Type B pancreatic cell (in vitro differentiated cells): ENCODE measurements at places on chromosomes 11 and 22. TPM values are rescaled to one million over a fixed set of nuclear protein-coding genes. Genes with fewer than 3 reads are reported as not detected.

Gene KCNC1
- total RNA-seq, result 1.8 and 2.8 TPM in 2 replicates

DNA sequence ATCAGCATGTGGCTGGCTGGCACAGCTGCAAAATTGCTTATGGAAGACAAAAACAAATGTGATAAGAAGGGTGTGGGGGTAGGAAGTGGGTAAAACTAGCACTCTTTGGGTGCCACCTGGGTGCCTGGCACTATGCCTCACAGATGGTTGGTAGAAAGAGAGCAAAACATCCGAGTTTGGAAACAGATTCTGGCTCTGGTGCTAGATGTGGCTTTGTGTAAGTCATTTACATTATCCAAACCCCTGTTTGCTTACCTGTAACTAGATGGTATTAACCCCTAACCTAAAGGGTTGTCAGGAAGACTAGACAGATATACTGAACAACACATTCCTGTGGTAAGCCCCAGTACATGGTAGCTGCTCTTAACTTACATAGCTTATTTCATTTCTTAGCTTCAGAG, 905.6 kb downstream of the DLG2 start:
- peak overlapping the region; percentile 85 for H3K4me3 ChIP-seq
- H3K4me1 ChIP-seq, result peaks cover 5% of the 10 kb centered on the region
- no peak for DNase-seq
- H3K27ac ChIP-seq, result no peak overlapping the region
- H3K27me3 ChIP-seq, result peaks cover 55% of the 10 kb centered on the region

DNA sequence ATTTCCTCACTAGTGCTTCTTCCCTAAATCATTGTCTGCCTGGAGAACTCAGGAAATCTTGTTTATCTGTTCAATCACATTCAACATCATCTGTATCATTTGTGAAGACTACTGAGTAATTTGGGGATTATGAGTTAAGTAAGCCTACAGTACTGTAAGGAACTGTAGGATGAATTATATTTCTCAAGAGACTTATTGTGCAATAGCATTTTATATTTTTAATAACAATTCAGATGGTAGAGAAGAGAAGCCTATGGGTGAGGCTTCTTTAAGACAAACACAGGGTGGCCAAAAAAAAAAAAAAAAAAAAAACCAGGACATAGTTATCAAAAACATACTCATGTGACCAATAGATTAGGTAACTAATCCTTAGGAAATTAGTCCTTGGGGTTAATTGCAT, 282.7 kb downstream of the FAM181B start:
- no peaks in the 10 kb centered on the region for H3K36me3 ChIP-seq
- H3K27me3 ChIP-seq, result peaks cover 4% of the 10 kb centered on the region
- no peak for DNase-seq
- no peak overlapping the region for H3K4me3 ChIP-seq
- no peak overlapping the region for H3K27ac ChIP-seq

DNA sequence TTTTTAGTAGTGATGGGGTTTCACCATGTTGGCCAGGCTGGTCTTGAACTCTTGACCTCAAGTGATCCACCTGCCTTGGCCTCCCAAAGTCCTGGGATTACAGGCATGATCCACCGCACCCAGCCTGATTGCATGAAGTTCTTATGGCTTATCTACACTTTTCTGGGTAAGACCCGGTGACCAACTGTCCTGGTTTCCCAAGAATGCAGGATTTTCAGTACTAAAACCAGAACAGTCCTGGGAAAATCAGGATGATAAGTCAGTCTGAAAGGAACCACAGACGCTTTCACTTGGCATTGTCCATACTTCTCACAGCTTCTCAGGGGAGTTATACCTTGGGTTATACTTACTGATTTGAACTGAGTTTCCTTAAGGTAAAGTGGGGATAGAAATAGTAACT, 1.4 kb upstream of the BPIFC start:
- no peak overlapping the region for H3K4me3 ChIP-seq
- DNase-seq, result no peak
- no peaks in the 10 kb centered on the region for H3K36me3 ChIP-seq
- no peak overlapping the region for H3K27ac ChIP-seq

DNA sequence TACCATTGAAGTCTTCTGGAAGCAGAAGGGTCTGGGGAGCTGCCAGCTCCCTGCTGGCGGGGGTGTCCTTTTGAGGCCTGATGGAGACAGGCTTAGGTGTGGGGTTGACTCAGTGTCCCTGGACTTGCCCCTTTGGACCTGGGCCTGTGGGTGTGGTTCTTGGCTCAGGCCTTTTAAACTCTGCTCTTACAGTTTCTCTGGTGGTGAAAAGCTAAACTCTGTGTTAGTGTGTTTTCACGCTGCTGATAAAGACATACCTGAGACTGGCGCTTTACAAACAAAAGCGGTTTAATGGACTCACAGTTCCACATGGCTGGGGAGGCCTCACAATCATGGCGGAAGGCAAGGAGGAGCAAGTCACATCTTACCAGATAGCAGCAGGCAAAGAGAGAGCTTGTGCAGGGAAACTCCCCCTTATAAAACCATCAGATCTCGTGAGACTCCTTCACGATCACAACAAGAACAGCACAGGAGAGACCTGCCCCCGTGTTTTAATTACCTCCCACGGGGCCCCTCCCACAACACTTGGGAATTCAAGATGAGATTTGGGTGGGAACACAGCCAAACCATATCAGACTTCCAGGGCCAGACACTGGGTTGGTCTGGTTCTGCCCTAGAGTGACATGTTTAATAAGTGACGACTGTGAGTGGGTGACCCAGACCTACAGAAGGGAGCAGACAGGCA, 26.5 kb downstream of the GRAMD4 start:
- H3K36me3 ChIP-seq, result peaks cover 30% of the 10 kb centered on the region
- H3K27ac ChIP-seq, result peak overlapping the region; percentile 43
- no peak for DNase-seq
- no peaks in the 10 kb centered on the region for H3K27me3 ChIP-seq
- H3K4me3 ChIP-seq, result no peak overlapping the region

Gene OR52A1
- total RNA-seq, result not detected in 2 replicates

DNA sequence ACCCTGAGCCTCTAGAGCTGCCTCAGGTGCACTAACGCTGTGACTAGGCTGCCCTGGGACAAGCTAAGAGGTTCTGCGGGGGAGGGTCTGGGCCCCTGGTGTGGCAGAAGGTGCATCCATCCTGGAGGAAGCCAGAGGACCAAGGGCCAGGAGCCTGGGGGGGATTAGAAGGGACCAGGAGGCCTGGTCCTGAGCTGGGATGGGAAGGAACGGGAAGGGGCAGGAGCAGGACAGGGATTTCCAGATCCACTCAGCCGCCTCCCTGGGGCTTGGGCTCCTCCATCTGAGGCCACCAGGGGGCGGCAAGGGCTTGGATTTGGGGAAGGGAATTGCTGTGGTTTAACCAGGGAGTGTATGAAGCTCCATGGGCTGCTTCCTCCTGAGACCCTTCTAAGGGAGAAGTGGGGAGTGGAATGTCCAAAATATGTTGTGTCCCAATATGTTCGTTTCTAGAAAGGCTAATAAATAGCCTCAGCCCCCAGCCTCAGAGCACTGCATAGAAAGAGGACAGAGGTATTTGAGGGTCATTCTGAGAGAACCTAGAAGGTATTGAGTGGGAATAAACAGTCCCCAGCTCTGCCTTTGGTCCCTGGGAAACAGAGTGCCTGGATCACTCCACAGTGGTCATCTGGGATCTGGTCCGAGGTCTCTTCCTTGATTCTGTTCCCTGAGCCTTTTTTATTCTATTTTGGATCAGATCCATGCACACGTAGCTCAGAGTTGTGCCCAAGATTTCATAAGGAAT, 17.4 kb upstream of the PRAME start:
- peaks cover 64% of the 10 kb centered on the region for H3K27me3 ChIP-seq
- DNase-seq, result no peak
- no peaks in the 10 kb centered on the region for H3K36me3 ChIP-seq
- no peaks in the 10 kb centered on the region for H3K4me1 ChIP-seq

DNA sequence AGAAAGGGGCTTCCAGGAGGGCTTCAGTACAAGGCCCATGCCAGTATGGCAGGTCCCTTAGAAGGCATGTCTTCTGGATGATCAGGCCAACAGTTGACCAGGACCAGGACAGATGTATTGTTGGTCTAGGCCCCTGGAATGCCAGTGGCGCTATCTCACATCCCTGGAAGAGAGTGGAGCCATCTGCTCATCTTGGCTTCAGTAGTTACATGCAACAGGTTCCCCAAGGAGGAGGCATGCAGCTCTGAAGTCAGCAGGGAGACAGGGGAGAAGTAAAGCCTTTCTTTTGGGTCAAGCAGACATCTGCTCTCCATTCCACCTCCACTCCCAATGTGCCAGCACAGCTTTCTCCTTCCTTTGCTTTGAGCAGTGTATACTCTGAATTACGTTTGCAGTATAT, 244.1 kb downstream of the KIRREL3 start:
- peaks cover 23% of the 10 kb centered on the region for H3K4me1 ChIP-seq
- H3K27me3 ChIP-seq, result peaks cover 7% of the 10 kb centered on the region
- no peaks in the 10 kb centered on the region for H3K36me3 ChIP-seq
- H3K4me3 ChIP-seq, result no peak overlapping the region
- no peak overlapping the region for H3K27ac ChIP-seq
- no peak for DNase-seq

Gene C11orf97
- not detected in 2 replicates for total RNA-seq

- H3K36me3 ChIP-seq, result peaks cover 9% of the 10 kb centered on the region
- DNase-seq, result no peak
- peaks cover 19% of the 10 kb centered on the region for H3K4me1 ChIP-seq
- no peaks in the 10 kb centered on the region for H3K27me3 ChIP-seq
Observed at GRCh38 chr22:19448739-19449421, 1.4 kb upstream of the C22orf39 start.

Gene TPBGL
- 0.31 and 0.56 TPM in 2 replicates for total RNA-seq

Gene PHOX2A
- 2.8 and 3.0 TPM in 2 replicates for total RNA-seq

DNA sequence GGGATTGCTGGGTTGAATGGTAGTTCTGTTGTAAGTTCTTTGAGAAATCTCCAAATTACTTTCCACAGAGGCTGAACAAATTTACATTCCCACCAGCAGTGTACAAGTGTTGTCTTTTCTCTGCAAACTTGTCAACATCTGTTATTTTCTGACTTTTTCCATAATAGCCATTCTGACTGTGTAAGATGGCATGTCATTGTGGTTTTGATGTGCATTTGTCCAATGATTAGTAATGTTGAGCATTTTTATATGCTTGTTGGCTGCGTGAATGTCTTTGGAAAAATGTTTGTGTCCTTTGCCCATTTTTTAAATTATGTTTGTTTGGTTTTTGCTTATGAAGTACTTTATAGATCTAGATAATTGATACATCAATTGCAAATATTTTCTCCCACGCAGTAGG, 1025.0 kb downstream of the JRKL start:
- H3K27me3 ChIP-seq, result no peaks in the 10 kb centered on the region
- DNase-seq, result no peak
- H3K4me1 ChIP-seq, result no peaks in the 10 kb centered on the region
- no peak overlapping the region for H3K4me3 ChIP-seq

- no peak for DNase-seq
- H3K4me1 ChIP-seq, result peaks cover 19% of the 10 kb centered on the region
- peaks cover 9% of the 10 kb centered on the region for H3K27me3 ChIP-seq
- no peak overlapping the region for H3K27ac ChIP-seq
- no peaks in the 10 kb centered on the region for H3K36me3 ChIP-seq
Observed at GRCh38 chr22:25413620-25414019, 150.9 kb upstream of the GRK3 start.

- H3K4me1 ChIP-seq, result peaks cover 5% of the 10 kb centered on the region
- H3K36me3 ChIP-seq, result no peaks in the 10 kb centered on the region
- no peak for DNase-seq
- H3K27ac ChIP-seq, result peak overlapping the region; percentile 29
- H3K27me3 ChIP-seq, result peaks cover 27% of the 10 kb centered on the region
Observed at GRCh38 chr11:76839311-76839710, 21.4 kb upstream of the ACER3 start.

DNA sequence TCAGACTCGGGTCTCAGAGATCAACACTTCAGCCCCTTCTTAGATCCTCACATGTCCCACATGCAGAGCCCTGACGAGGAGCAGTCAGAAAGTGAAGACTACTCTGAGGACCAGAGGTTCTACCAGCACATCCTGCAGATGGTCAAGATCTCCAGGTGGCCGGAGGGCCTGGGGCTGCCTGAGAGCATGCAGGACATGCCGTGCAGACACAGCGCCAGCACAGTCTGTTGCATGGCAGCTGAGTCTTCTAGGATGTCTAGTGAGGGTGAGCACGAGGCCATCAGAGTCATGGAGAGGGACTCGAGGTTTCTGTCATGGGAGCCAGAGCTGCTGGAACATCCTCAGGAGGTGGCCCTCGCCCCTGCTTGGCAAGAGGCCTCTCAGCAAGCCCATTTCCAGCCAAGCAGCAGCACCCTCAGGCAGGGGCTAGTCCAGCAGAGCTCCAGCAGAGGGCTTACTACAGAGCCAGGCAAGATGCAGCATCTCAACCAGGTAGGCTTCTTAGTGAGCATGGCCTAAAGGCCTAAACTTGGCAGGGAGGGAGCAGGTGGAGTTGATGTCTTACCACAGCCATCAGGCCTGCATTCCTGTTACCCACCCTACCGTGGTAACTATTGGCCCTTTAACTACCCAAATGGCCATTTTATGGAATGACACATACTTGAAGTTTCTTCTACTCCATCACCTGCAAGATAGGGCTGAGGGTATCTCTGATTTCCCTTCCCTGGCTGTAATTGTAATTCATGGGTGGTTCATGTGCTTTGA, 28.7 kb downstream of the CEP164 start:
- H3K4me1 ChIP-seq, result no peaks in the 10 kb centered on the region
- H3K4me3 ChIP-seq, result no peak overlapping the region
- DNase-seq, result no peak
- H3K27me3 ChIP-seq, result no peaks in the 10 kb centered on the region
- H3K36me3 ChIP-seq, result peaks cover 26% of the 10 kb centered on the region
- H3K27ac ChIP-seq, result no peak overlapping the region

- peak overlapping the region; percentile 82 for H3K4me3 ChIP-seq
- peaks cover 40% of the 10 kb centered on the region for H3K27me3 ChIP-seq
- DNase-seq, result no peak
- H3K4me1 ChIP-seq, result peaks cover 10% of the 10 kb centered on the region
- no peaks in the 10 kb centered on the region for H3K36me3 ChIP-seq
- no peak overlapping the region for H3K27ac ChIP-seq
Observed at GRCh38 chr11:47593492-47593933, 698 bp downstream of the C1QTNF4 start.

- peaks cover 5% of the 10 kb centered on the region for H3K4me1 ChIP-seq
- no peak overlapping the region for H3K4me3 ChIP-seq
- H3K27ac ChIP-seq, result no peak overlapping the region
- no peak for DNase-seq
- peaks cover 12% of the 10 kb centered on the region for H3K27me3 ChIP-seq
Observed at GRCh38 chr22:38338772-38339379, 21.6 kb upstream of the CSNK1E start.

Gene OR51F2
- not detected in 2 replicates for total RNA-seq

Gene MMP13
- total RNA-seq, result not detected in 2 replicates

DNA sequence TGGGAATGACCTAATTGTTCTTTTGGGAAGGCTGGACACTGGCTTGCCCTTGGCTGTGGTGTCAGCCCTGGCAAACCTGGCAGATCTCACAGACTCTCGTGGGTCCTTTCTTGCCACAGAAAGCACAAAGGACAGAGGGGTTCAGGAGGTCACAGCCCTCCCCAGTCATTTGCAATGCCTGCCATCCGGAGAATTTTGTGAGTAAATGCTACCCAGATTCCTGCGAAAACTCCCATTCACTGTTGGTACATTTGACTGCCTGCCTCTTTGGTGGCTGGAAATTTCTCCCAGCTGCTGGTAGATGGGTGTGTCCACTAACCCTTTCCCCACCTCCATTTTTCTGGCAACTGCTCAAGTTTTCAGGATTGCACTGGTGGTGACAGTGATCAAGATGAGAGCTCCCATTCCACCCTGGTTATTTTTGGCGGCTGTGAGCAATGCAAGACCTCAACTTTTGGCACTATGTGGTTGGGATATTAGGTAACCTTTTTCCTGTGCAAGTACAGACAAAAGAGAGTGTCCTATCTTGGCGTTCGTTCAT, 155.7 kb downstream of the NAV2 start:
- peaks cover 24% of the 10 kb centered on the region for H3K4me1 ChIP-seq
- no peaks in the 10 kb centered on the region for H3K36me3 ChIP-seq
- no peaks in the 10 kb centered on the region for H3K27me3 ChIP-seq
- H3K27ac ChIP-seq, result no peak overlapping the region
- no peak overlapping the region for H3K4me3 ChIP-seq
